ENCODE measurements at places on chromosomes 11 and 22. TPM values are rescaled to one million over a fixed set of nuclear protein-coding genes. Genes with fewer than 3 reads are reported as not detected.

The SYT13 gene
- total RNA-seq, result not detected

The DAGLA gene
- 0.67 TPM for total RNA-seq

The GSTT4 gene
- total RNA-seq, result not detected

The OR8G5 gene
- total RNA-seq, result not detected

The IFITM1 gene
- total RNA-seq, result 2.8 TPM

Measured in mammary epithelial cell (primary cell).